ENCODE measurements at places on chromosomes 7 and 10.

GRCh38 chr7:135756191-135756590 lies 7.6 kb upstream of the FAM180A start:
- no peak for DNase-seq

- no peak for DNase-seq
These were observed 13.7 kb downstream of the PRPS1L1 start for GRCh38 chr7:18013936-18014335.

GRCh38 chr7:139541600-139542307 lies 18.3 kb downstream of the CLEC2L start:
- no peak for DNase-seq

DNA sequence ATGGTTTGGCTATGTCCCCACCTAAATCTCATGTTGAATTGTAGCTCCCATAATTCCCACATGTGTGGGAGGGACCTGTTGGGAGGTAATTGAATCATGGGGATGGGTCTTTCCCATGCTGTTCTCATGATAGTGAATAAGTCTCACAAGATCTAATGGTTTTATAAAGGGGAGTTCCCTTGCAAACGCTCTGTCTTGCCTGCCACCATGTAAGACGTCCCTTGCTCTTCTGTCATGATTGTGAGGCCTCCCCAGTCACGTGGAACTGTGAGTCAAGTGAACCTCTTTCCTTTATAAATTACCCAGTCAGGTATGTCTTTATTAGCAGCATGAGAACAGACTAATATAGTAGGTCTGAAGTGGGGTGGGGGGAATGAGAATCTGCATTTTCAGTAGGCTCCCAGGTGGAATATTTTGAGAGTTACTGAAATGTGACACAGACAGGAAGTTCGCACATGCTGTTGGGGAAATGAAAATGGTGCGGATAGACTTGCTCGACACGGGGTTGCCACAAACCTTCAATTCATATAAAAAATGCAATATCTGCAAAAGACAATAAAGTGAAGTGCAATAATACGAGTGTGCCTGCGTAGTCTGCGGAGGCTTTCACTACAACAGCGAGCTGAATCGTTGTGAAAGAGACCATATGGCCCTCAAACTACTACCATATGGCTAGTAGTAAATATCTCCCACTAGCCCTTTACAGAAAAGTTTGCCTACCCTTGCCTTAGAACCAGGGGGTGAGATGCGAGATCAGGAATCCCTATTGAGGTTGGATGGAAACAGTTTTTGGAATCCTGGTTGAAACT lies 166.1 kb downstream of the GRK5 start:
- DNase-seq, result no peak

All from NCI-H1092 treated with DMSO at 0.1 percent for 48 hours (cell line).